CD4-positive, alpha-beta T cell (primary cell): ENCODE measurements at places on chromosomes 12 and 14.

GRCh38 chr14:37708481-37708880, 113.1 kb downstream of the TTC6 start:
- no peak for DNase-seq

- no peak for DNase-seq
Observed at GRCh38 chr12:68454892-68455291, 122.7 kb upstream of the MDM1 start.

GRCh38 chr12:118103601-118104382, at the start of gene VSIG10:
TSS of gene VSIG10 (minus strand) at chr12:118104011. CDS start at chr12:118103671, 340 bp downstream.
- DNase-seq, result peak; percentile 32

DNA sequence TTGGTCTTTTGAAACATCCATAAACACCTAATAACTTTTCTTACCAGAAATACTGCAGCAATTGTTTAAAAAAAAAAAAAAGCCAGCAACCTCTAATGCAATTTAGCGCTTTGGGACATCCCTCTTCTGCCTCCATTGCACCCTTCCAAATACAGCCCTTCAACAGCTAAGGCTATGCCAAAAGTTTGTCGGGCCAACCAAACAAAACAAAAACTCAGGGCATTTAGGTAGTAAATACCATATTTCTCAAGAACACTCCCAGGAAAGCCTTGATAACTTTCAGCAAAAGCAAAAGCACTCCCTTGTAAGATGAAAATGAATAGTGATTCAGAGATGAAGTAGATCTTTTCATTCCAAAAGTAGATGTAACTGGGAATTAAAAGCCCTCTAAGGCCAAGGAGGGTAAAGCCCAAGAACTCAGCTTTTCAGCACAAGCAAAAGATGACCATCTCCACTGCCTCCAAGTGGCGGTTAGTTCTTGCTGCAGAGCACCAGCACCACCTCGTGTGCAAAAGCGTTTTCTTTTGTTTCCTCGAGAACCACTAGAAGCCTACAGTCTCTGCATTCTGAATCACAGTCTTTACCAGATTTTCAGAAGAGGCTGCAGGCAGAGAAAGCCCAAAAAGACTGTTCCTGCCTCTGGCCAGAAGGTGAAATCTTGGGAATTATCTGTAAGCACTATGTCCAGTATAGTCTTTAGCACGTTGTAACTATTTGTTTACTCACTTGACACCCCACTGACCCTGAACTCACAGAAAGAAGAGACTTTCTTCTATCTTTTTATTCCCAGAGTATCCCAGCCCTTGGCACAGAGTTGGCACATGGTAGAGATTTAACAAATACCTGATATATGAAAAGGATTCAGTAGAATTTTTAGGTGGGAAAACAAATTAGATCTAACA, 53.1 kb downstream of the SIX6 start:
- peak; percentile 6 for DNase-seq

- DNase-seq, result no peak
Observed at GRCh38 chr14:81033698-81034240, 78.3 kb downstream of the TSHR start.
